ENCODE measurements at places on chromosomes 3 and 15.

DNA sequence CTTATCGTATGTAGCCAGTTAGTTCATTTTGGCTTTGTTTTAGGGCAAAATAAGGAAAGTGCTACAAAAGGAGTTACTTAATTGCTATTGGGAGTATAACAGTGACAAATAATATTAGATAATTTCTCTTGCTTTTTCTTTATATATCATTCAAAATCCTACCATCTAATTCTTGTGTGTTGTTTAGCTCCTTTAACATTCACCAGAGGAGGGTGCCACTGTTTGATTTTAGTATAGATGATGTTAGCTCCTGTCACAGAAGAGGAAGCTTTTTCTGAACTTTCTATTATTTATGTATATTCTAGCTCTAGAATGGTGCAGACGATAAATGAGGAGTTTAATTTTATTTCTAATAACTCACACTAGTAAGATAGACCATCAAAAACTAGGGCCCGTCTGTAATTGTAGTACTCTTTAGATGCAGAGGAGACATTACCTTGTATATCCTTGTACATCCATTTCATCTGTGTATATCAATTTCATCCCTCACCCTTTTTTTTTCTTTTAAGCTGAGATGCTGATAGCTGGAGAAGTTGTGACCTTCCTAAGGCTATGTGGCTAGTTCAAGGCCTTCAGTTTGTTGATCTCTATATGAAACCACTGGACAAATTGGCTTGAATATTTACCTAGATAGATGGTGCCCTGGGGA lies 3.0 kb downstream of the PPM1L start:
- H3K27me3 ChIP-seq: peaks cover 15% of the 10 kb centered on the region
- H3K27ac ChIP-seq: no peak overlapping the region
- H3K4me1 ChIP-seq: peaks cover 17% of the 10 kb centered on the region
- H3K36me3 ChIP-seq: no peaks in the 10 kb centered on the region
- no peak for DNase-seq
- no peak overlapping the region for H3K4me3 ChIP-seq

GRCh38 chr3:186093271-186093900 lies 15.5 kb downstream of the ETV5 start:
- H3K27ac ChIP-seq: no peak overlapping the region
- DNase-seq: no peak
- no peak overlapping the region for H3K4me3 ChIP-seq
- peaks cover 29% of the 10 kb centered on the region for H3K4me1 ChIP-seq
- peaks cover 4% of the 10 kb centered on the region for H3K36me3 ChIP-seq
- no peaks in the 10 kb centered on the region for H3K27me3 ChIP-seq

GRCh38 chr15:94306700-94307650 lies 75.6 kb downstream of the MCTP2 start:
- H3K36me3 ChIP-seq: no peaks in the 10 kb centered on the region
- no peaks in the 10 kb centered on the region for H3K27me3 ChIP-seq
- no peak overlapping the region for H3K4me3 ChIP-seq
- no peak for DNase-seq
- no peaks in the 10 kb centered on the region for H3K4me1 ChIP-seq

GRCh38 chr3:12615266-12615665 lies 48.7 kb downstream of the RAF1 start:
- no peak for DNase-seq
- no peak overlapping the region for H3K4me3 ChIP-seq

- H3K4me1 ChIP-seq: peaks cover 9% of the 10 kb centered on the region
- H3K27me3 ChIP-seq: no peaks in the 10 kb centered on the region
- H3K36me3 ChIP-seq: no peaks in the 10 kb centered on the region
These were observed 6.4 kb upstream of the AGBL1 start for GRCh38 chr15:86073281-86073680.

Data from muscle of leg (tissue), 16 donors.